Activated naive CD4-positive, alpha-beta T cell (primary cell): ENCODE measurements at places on chromosomes 16 and 17.

GRCh38 chr17:83119987-83120864 lies 40.8 kb downstream of the METRNL start:
- no peak for DNase-seq

DNA sequence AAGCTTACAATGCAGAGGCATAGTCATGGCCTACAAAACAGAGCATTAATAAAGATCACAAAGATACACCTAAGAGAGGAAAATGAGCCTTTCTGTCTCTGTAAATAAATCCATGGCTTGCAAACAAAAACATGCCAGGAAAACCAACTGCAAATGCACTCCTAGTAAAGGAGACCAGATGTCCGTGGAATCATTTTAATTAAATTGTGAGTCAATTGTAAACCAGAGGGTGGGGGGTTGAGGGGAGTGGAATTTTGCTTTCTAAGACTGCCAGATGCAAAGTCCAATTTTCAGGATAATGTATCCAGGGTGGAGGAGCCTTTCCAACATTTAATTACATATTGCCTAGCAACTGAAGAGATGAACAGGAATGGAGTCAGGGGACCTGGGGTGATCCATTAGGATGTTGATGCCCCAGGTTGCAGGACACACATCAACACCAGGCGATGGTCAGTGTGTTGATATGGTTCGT lies 390.3 kb upstream of the CCL2 start:
- no peak for DNase-seq

DNA sequence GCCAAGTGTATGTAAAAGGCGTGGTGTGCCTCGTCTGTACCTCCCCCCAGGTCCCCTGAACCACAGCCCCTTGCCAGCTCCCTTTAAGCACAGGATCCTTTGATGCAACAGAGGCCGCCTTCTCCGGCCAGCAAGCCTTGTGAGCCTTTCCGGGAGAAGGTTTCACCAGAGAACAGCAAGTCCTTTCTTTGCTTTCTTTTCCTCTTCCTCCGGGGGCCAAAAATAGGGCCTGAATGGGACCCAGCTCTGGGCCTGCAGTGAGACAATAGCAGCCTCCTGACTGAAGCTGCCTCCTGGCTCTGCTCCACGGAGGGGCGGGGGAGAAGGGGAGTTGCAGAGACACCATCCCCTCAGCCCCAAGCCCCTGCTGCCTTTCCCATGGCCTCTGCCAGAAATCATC lies 9.0 kb downstream of the ADGRG1 start:
- DNase-seq: no peak

DNA sequence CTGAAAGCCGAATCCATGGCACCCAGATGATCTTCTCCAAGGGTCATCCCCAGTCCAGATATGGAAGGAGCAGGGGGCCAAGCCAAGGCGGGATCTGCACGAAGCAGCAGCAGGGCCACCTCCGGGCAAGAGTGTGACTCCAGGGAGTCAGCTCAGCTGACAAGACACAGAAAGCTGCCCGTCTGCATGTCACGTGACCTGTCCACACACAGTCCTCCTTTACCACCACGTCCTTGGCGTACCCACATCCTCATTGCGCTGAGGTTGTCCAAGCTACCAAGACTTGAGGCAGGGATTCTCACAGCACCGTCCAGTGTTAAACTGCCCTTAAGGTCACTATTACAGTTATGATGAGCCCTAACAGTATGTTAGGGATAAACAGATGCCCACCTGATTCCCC lies 11.3 kb upstream of the CYTH1 start:
- DNase-seq: no peak

DNA sequence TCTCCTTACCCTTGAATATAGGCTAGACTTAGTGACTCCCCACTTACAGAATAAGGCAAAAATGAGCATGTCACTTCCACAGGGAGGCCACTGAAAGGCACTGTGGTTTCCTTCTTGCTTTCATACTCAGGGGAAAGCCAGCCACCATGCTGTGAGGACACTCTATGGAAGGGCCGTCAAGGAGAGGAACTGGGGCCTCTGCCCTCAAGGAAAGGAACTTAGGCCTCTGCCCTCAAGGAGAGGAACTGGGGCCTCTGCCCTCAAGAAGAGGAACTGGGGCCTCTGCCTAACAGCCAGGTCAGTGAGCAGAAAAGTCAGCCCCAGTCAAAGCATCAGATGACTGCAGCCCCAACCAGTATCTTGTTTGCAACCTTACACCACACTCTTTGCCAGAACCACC lies 30.1 kb downstream of the VPS35 start:
- DNase-seq: no peak

- no peak for DNase-seq
These were observed 130.4 kb downstream of the C16orf78 start for GRCh38 chr16:49504023-49504364.

- DNase-seq: no peak
These were observed 874 bp downstream of the CMTM3 start for GRCh38 chr16:66605177-66605978.

DNA sequence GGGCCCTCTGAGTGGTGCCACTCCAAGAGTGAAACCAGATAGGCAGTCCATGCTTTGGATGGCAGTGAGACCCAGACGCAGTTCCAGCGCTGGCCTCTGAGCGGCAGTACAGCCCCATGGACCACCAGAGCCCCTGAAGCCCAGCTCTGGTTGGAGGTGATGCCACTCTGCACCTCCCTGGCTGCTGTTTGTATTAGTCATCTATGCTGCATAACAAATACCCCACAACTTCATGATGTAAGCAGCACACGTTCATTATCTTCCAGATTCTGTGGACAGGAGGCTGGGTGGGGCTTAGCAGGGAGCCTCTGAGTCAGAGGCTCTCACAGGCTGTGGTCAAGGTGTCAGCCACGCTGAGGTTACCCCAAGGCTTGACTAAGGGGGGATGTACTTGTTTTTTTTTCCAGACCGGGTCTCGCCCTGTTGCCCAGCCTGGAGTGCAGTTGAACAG lies 5.1 kb upstream of the NME4 start:
- DNase-seq: peak; percentile 43

GRCh38 chr16:84897911-84898377 lies 78.2 kb downstream of the CRISPLD2 start:
- no peak for DNase-seq

GRCh38 chr17:9330611-9331271 lies 244.9 kb downstream of the STX8 start:
- no peak for DNase-seq

DNA sequence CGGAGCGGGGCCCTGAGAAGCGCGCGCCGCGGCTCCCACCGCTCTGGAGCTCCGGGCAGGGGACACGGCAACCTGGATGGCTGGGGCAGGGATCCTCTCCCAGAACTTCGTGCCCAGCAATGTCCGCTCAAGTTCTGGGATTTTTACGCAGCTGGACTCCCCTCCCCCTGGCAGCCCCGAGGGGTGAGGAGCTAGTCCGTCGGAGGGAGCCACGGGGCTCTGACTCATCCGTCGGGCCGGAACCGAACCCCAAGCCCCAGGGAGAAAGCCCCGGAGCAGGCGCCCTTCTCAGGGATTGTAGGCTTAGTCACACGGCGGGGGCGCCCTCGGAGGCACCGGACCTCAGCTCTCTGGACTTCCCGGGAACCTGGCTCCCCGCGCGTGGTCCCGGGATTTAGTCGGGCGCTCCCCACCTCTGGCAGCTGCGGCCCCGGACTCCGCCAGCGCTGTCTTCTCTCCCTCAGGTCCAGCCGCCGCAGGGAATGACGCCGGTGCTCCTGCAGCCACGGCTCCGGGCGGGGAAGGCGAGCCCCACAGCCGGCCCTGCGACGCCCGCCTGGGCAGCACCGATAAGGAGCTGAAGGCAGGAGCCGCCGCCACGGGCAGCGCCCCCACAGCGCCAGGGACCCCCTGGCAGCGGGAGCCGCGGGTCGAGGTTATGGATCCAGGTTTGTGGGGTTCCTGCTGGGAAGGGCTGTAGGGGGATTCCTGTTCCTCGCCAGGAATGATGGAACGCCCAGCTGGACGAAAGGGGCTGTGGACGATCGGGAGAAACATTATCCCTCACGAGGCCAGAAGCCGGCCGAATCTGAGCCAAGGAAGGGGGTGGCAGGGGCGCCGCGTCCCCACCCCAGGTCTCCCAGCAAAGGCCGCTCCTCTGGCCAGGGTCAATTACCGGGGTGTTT lies 830 bp downstream of the SPHK1 start:
- DNase-seq: peak; percentile 20

DNA sequence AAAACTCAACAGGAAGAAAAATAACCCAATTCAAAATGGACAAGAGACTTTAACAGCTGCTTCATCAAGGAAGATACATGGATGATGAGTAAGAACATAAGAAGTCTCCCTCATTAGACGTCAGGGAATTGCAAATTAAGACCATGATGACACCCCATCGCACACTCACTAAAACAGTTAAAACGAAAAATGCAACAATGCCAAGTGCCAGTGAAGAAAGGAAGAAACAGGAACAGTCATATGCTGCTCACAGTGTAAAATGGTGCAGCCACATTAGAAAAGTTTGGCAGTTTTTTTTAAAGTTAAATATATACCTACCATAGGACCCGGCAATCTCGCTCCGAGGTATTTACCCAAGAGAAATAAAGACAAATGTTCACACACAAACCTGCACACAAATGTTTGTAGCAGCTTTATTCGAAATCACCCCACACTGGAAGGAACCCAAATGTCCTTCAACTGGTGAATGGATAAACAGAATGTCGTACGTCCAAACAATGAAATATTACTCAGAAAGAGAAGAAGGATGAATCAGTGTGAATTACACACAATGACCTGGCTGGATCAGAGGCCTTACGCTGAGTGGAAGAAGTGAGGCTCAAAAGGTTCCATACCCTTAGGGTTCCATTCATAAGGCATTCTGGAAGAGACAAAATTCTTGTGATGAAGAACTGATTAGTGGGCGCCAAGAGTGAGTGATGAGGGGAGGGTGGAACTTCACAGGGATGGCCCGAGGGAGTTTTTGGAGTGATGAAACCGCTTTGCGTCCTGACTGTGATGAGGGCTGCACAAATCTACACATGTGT lies 110.3 kb downstream of the C16orf95 start:
- DNase-seq: no peak

- no peak for DNase-seq
These were observed 6.9 kb downstream of the RGS9 start for GRCh38 chr17:65143889-65144604.

- DNase-seq: no peak
These were observed 36.8 kb upstream of the CBFA2T3 start for GRCh38 chr16:89013692-89014402.

DNA sequence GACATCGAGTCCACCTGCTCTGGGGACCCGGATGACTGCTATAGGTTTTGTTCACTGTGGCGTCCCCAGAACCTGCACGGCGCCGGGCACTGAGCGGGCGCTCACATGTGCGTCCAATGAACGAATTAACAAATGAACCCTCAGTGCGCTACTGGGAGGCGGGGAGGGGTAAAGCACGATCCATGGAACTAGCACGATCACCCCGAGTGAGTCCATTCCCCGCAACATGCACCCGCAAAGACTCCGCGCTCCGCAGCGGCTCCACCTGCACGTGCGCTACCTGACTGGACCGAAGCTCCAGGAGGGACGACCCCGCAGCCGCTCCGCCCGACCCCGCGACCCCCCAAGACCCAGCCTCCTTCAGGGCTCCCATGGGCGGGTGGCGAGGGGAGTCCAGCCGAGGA lies 491 bp downstream of the TRAP1 start:
- peak; percentile 35 for DNase-seq

DNA sequence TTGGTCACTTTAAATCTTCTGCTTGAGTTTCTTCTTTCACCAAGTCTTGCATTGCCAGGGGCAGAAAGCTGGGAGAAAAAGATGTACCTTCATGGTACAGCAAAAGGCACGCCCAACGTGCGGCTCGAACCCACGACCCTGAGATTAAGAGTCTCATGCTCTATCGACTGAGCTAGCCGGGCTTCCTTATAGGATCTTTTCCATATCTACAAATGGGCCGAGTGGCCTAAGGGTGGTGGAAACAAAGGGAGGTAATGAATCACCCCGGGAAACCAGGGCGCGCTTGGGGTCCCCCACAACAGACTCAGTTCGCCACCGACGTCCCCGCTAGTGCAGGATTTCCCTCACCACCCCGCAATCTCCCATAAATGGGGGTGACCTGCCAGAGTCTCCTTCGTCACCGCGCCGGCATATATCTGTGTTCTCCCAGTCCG lies 7.5 kb upstream of the OR1F1 start:
- no peak for DNase-seq

DNA sequence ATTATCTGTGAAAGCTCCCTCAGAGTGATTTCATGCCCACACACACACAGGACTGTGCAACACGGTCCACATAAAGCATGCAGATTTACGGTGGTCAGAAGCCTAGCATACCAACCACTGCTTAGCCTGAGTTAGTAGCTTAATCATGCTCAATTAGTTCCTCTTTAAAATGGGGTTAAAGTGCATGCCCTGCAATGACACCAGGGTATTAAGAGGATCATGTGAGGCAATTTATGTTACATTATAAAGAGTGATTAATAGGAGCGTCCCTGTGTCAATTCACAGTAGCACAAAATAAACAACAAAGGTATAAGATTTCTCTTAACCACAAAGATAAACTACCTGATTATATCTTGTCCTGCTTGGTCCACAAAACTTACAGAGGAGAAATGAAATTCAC lies 39.8 kb downstream of the C17orf67 start:
- DNase-seq: no peak

GRCh38 chr16:67082891-67083290 lies 26.9 kb upstream of the PHAF1 start:
- DNase-seq: no peak

DNA sequence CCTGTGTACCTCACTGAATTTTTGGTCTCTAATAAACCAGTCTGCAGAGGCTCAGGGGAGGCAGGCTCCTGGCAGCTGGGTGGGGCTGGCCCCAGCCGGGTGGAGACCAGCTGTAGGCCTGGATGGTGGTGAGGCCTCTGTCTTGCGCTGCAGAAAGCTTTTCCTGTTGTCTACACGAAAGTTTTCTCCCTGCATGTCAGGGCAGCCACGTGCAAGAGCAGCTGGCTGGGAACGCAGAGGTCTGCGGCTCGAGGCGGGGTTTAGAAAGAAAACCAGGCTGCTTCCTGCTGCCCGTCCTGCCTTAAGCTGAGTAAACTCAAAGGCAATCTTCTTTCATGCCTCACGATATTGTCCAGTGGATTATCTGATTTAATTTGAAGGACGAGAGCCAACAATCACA lies 2.4 kb downstream of the SERPINF1 start:
- DNase-seq: peak; percentile 59

DNA sequence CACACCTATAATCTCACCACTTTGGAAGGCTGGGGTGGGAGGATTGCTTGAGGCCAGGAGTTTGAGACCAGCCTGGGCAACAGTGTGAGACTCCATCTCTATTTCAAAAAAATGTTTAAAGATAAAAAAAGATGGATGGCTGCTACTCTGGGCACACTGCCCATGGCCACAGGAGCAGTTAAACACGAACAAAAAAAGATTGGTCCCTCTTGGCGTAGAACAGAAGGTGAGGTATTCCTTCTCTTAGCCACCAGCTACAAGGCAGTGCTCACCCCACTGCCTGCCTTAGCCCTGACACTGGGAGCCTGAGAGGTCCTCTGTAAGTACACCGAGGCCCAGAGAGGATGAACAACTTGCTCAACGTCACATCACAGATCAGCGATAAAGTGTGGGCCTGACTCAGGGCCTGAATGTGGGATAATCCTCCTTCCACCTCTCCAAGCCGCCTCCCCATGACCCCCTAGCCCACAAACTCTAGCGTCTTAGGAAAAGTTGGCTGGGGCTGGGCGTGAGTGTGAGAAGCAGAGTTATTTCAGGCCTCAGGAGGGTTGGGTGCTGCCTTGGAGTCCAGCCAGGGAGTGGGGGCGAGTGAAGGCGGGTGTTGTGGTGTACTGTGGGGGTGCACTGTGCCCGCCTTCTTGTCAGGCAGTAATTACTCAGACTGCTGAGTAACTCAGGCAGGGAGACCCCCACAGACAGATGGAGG lies 2.3 kb upstream of the DPH1 start:
- DNase-seq: no peak

- DNase-seq: no peak
These were observed 233.5 kb upstream of the RPL38 start for GRCh38 chr17:73969956-73970355.

- no peak for DNase-seq
These were observed 47.9 kb upstream of the CPHXL start for GRCh38 chr16:75774197-75774596.
